ENCODE measurements at places on chromosomes 2 and 18.

DNA sequence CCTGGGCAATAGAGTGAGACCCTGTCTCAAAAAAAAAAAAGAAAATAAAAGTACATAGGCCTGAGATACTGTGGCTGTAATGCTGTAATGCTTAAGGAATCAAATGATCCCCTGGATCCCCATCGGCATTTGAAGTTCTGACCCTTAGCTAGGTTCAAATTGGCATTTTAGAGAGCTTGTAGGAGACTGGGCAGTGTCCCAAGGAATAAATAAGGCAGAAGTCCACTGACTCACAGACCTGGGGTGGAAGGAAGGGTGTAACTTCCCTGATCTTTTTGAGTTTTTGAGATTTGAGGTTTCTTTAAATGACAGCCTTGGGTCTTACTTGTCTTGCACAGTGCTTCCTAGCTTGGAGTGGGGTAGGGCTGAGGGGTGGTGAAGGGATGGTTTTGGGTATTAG lies 553.7 kb downstream of the SLC4A3 start:
- no peak for DNase-seq

DNA sequence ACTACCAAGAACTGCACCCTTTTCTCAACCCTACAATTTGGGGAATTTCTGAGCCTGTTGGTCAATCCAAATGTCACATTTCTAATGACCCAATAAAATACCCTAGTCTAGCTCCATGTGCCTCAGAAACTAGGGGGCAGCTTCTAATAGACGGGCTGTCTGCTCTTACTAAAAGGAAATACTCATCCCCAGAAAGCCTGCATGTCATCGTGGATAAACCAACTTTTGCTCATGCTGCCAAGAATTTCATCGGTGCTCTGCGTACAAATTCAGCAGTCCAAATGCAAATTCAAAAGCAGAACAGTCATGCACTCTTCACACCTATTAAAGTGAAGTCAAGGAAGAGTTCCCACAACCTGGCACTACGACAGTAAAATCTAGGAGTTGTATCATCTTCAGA lies 377.3 kb downstream of the LNPK start:
- DNase-seq, result no peak

DNA sequence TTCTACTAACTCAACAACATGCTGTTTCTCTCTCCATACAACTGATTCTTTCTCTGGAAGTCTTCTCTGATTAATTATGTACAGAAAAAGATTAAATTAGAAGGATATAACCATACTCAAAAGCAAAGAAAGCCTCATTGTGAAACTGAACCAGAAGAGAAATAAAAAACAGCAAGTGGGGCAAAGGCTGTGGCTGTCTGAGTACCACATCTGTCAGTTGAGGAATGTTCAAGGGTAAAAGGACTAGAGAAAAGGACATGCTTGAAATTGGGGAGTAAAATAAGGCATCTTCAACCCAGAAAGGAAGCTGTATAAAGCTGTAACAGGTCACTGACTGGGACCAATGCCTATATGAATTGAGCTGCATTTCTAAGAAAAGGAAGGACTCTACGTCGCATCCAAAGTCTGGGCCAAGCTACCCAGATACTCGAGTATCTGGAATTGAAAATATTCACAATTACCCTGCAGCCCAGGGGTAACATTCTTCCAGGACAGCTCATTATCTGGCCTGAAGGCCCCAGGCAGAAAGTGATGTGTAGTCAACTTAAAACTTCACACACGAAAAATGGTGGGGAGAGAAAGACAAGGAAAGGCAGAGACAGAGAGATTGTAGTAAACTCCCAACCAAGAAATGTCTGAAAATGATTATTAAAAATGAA lies 356.0 kb upstream of the GALNT5 start:
- DNase-seq, result no peak

DNA sequence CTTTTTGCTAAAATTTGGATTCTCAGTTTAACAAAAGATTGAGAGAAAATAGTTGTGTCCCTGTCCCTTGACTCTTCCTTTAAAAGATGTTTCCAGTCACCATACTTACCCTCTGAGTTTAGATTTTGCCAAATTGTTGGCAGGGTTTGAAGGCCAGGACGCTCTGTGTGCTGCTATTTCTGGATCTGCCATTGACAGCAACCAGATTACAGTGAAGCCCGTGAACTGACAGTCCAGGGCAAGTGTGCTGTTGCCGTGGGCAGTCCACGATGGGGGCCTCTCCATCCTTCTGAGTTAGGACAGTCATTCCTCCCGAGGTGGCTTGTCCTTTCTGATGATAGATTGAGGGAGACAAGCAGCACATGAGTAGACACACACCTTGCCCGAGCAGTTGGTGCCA lies 89.9 kb downstream of the PTPRM start:
- DNase-seq, result no peak

DNA sequence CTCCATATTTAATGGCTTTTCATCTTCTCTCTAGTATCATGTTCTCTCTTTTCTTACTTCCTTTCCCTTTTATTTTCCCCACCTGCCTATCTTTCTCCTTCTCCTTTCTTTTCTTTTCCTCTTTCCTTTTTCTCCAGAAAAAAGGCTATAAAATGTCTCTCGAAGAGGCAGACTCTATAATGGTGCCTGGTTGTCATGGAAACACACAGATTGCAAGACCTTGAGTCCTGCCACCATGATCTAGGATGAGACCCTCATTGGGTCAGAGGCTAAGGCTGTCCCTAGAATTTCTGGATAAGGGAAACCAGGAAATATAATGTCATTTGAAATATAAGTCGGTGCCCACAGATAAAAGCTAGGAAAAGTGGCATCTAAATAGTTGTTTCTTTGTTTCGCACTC lies 36.5 kb upstream of the LHCGR start:
- no peak for DNase-seq

- no peak for DNase-seq
These were observed 136.5 kb downstream of the PRPF40A start for GRCh38 chr2:152580714-152581113.

DNA sequence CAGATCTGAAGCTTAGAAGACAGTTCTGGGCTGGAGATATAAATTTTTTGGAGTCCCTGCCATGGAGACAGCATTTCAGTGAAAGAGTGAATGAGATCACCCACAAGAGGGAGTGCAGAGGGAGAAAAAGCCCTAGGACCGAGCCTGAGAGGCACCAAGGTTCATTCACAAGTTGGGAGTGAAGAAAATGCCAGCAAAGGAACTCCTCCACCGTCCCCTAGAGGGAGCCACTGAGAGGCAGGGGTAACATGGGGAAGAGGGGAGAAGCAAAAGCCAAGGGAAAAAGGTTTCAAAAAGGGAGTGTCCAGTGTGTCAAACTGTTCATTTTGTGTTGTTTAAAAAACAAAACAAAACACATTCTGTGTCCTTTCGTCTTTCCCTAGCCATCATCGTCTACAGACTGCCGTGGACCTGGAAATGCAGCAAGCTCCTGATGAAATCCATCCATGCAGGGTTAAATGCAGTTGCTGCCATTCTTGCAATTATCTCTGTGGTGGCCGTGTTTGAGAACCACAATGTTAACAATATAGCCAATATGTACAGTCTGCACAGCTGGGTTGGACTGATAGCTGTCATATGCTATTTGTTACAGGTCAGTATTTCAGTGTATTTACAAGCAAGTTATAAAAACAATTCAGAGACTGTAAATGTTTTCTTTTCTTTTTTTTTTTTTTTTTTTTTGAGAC lies 19.1 kb downstream of the CYBRD1 start:
- DNase-seq, result no peak

DNA sequence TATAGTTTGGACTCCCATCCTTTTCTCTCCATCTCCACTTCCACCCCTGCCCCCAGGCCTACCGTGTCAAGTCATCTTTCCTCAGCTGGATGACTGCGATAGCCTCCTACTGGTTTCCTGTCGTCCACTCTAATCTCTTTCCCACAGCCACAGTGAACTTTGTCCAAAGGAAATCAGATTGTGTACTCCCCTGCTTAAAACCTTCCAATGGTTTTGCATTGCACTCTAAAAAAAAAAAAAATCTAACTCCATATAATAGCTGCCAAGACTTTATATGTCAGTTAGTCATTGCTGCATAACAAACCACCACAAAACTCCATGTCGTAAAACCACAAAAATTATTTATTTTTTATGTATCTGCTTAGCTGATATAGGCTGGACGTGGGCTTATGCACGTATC lies 160.2 kb upstream of the CCDC68 start:
- DNase-seq, result no peak

Data from NCI-H1417 treated with DMSO at 0.1 percent for 48 hours (cell line).